ENCODE measurements at places on chromosomes 7 and 10. TPM values are rescaled to one million over a fixed set of nuclear protein-coding genes. Genes with fewer than 3 reads are reported as not detected.

- H3K4me1 ChIP-seq: peaks cover 16% of the 10 kb centered on the region
- no peaks in the 10 kb centered on the region for H3K36me3 ChIP-seq
- H3K27me3 ChIP-seq: no peaks in the 10 kb centered on the region
- H3K27ac ChIP-seq: no peak overlapping the region
- no peak overlapping the region for H3K4me3 ChIP-seq
- DNase-seq: no peak
Observed at GRCh38 chr10:59903871-59904270, 2.5 kb downstream of the CCDC6 start.

Gene EPHB4
- total RNA-seq: 49.6 TPM

- no peaks in the 10 kb centered on the region for H3K27me3 ChIP-seq
- no peaks in the 10 kb centered on the region for H3K36me3 ChIP-seq
- no peak overlapping the region for H3K4me3 ChIP-seq
- no peak for DNase-seq
Observed at GRCh38 chr7:6232534-6232933, 39.9 kb downstream of the CYTH3 start.

Gene SPDYE16
- 0.68 TPM for total RNA-seq

DNA sequence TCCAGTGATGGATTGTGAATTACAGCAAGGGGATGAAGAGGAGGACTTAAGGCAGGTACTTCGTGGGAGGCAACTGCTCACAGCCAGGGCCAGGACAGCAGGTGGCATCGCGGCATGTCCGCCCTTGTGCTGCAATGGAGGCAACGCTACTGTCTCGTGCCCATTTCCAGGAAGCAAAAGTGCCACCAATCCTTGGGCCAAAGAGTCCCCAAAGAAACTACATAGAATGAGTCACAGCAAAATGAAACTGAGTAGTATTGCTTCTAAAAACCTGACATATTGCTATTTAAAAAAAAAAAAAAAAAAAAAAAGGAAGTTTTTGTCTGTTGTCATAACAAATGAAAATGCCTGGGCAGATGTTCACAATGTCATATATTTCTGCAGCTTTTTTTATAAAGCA is 46.6 kb downstream of the RSU1 start:
- H3K27ac ChIP-seq: no peak overlapping the region
- DNase-seq: no peak

GRCh38 chr10:68997211-68997610 is 8.6 kb downstream of the KIFBP start:
- H3K27ac ChIP-seq: no peak overlapping the region
- H3K27me3 ChIP-seq: no peaks in the 10 kb centered on the region
- no peaks in the 10 kb centered on the region for H3K36me3 ChIP-seq
- no peak overlapping the region for H3K4me3 ChIP-seq

DNA sequence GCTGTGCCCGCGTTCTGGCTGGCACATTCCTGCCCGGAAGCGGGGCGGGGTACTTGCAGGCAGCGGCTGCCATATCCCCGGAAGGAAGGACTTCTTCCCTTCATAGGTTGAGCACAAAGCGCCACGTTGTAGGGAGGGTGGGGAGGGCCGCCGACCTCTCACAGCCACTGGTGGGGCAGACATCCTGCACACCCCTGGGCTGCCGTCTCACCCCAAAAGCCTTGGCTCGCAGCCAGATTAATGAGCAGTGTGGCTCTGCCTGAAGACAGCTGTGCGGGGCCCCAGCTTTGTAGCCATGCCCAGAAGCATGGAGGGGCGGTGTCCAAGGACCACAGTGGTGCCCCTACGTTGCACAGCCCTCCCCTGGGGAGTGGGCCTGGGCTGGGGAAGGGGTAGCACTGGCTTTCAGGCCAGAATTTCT is 54.3 kb upstream of the DPYSL4 start:
- no peaks in the 10 kb centered on the region for H3K36me3 ChIP-seq
- H3K27ac ChIP-seq: no peak overlapping the region
- no peaks in the 10 kb centered on the region for H3K4me1 ChIP-seq
- H3K4me3 ChIP-seq: no peak overlapping the region
- no peak for DNase-seq

Gene PLEKHA1
- total RNA-seq: 27.6 TPM

Gene GJD4
- not detected for total RNA-seq

DNA sequence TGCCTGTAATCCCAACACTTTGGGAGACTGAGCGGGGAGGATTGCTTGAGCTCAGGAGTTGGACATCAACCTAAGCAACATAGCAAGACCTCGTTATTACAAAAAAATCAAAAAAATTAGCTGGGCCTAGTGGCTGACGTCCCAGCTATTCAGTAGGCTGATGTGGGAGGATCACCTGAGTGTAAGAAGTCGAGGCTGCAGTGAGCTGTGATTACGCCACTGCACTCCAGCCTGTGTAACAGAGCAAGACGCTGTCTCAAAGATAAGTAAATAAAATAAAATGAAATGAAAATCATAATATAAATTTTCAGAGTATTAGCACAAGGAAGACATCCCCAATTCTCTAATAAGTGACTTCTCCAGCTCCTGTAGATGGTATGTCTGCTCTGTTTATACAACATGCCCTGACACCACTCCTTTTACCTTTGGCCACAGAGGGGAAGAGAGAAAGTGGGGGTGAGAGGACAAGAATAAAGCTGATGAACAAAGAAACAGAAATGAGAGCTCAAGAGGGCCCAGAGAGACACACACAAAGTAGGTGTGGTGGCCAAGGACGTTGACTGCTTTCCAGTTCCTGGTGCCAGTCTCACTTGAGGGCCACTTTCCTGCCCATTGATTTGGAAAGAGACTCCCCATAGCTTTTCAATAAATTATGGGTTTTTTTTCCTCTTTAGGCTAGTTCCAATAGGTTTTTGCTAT is 62.9 kb downstream of the PTTG1IP2 start:
- no peak overlapping the region for H3K4me3 ChIP-seq
- H3K27ac ChIP-seq: no peak overlapping the region
- no peaks in the 10 kb centered on the region for H3K36me3 ChIP-seq
- no peaks in the 10 kb centered on the region for H3K4me1 ChIP-seq
- no peak for DNase-seq
- H3K27me3 ChIP-seq: no peaks in the 10 kb centered on the region

Gene TFEC
- total RNA-seq: 1.8 TPM

Gene SFTPA1
- not detected for total RNA-seq

All from testis (tissue), 5 donors.